Stimulated activated CD4-positive, alpha-beta T cell treated with anti-CD3 and anti-CD28 coated beads, Interleukin-1b, Interleukin-23, amount 100 ng/mL, for 4 hours (primary cell): ENCODE measurements at places on chromosomes 12 and 14.
A peak's percentile ranks its signal among the peaks of the same experiment; 100 is the strongest.

- no peak for DNase-seq
Measured at GRCh38 chr14:23638414-23639047, 2.4 kb downstream of the DHRS2 start.

- DNase-seq, result peak; percentile 1
Measured at GRCh38 chr12:15227004-15227679, 5.9 kb upstream of the RERG start.

GRCh38 chr14:49621114-49621881 is 699 bp downstream of the MGAT2 start:
- DNase-seq, result no peak

GRCh38 chr12:105523164-105524057 is 192.9 kb downstream of the C12orf75 start:
- no peak for DNase-seq

DNA sequence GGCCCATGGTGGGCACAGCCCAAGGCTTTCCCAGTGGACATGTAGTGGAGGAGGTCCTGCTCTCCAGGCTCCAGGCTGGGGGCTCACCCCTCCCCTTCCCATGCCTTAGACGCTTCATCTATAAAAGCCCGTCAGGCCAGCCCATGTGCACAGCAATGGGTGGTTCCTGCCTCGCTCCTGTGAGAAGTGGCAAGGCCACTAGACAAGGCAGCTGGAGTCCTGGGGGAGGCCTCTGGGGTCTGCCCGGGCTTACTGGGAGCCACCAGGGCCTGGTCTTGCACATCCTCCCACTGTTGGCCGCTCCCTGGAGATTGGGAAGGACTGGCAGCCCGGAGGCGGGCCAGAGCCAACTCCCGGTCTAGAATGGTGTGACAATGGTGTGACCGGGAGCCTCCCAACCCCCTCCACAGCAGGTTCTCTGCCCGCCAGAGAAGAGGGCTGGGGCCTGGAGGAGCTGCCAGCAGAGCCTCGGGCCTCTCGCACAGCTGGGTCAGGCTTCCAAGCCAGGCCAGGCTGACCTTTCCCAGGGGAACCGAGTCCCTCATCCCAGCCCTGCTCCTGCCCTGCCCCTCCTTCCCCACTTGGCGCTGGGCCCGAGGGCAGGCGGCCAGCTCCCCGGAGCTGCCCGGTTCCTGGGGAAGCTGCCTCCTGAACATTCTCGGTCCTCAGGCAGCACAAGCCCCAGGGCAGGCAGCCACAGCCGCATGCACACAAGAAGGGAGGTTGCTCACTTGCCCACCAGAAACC is 97.9 kb downstream of the RFLNA start:
- DNase-seq, result no peak

DNA sequence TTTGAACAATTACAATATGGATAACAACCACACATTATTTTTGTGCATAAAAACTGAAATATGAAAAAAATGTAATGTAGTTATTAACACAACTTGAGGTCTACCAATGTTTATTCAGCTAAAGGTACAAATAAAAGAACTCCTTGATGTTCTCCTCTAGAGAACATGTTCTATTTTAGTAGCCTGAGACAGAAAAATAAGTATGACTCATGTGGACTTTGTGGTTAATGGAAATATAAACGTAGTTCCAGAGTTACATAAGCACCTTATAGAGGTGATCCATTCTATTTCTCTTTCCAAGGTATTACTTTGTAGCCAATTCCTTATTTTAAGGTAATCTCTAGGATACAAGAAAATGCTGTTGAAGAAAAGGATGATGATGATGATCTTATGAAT is 25.7 kb downstream of the ALKBH1 start:
- DNase-seq, result no peak

DNA sequence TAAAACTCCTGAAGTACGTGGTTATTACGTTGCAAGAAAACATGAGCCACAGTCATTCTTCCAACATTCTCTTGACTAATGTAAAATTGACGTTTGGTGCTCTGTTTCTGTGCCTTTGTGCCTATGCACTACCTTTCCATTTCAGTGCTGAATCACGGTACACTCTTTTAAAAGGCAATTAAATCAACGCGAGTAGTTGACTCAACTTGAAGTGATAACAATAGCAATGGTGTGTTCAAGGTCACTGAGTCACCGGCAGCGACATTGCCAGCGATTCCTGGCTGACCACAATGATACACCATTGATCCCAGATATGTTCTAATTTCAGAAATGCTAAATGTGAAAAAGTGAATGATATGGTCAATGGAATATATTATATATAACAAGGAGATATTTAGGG is 17.8 kb downstream of the AK7 start:
- no peak for DNase-seq

DNA sequence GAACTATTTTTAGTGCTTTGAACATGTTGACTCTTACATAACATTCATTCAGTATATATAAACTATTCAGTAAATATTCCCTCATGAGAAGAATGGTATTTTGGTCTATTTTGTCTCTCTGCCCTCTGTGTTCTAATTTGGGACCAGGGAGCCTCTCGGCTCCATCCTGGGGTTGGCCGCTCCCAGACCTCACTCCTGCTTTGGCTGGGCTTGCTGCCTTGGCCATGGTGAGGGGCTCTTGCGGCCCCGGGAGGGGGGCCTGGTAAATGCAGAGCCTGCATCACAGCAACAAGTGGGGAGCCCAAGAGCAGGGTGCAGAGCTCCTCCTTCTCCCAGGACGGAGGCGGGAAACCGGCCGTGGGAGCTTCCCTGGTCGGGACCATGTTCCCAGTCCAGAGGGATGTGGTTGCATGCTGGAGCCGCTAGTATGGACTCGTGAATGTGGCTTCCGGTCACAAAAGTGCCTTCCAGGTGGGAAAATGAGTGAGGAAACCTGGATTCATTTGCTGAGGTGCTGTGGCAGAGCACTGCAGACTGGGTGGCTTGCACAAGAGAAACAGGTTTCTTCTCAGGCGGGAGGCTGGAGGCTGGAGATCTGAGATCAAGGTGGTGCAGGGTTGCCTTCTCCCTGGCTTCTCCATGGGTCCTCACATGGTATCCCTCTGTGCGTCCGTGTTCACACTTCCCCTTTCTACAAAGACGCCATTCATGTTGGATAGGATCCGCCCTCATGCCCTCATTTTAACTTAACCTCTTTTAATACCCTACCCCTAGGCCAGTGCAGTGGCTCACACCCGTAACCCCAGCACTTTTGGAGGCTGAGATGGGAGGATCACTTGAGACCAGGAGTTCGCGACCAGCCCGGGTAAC is 250.2 kb downstream of the CACNA1C start:
- no peak for DNase-seq

GRCh38 chr12:49784756-49785409 is 43.3 kb downstream of the NCKAP5L start:
- no peak for DNase-seq
